ENCODE measurements at places on chromosomes 1 and 21.
A peak's percentile ranks its signal among the peaks of the same experiment; 100 is the strongest.

- DNase-seq: no peak
Observed at GRCh38 chr1:207404849-207405525, 49.1 kb upstream of the CR2 start.

DNA sequence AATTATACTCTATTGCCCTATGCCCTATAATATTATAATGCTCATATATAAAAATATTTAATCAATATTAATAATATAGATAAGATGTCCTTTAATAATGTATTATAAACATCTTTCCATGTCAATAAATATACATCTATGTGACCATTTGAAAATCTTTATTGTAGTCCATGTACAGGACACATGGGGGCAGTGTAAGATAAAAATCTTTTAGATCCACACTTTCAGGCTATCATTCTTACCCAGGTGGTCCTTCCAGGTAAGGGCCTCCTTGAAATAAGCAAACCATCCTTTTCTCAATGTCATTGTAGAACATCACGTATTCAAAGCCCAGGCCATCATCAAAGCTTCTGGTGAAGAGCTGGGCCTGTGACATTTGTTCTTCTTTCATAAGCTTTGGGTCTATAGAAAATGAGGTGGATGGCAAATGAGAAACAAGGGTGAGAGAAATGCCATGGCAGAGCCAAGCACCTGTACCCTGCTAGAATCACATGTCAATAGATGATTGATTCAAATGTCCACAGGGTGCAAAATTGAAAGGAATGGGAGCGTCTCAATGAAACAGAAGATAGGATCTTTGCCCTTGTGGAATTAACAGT is 20.2 kb downstream of the THEM4 start:
- DNase-seq: no peak

DNA sequence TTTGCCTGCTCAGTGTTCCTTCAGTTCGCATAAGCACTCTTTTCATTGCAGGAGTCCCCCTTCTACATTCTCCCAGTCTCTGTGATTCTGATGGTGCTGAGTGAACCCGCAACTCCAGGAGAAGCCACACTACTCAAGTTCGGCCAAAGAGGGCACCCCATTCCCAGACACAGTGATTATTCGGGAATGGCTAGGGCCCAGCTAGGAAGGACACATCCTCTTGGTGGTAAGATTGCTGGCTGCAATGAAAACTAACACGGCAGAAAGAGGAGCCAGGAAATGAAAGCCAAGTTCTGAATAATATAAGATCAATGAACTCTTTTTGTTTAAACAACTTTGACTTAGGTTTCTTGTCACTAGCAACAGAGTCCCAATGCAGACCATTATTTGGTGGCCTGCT is 14.9 kb downstream of the CREG1 start:
- DNase-seq: no peak

GRCh38 chr1:19453741-19454201 is 31.6 kb downstream of the CAPZB start:
- no peak for DNase-seq

GRCh38 chr1:244337839-244338238 is 113.9 kb downstream of the ADSS2 start:
- no peak for DNase-seq

DNA sequence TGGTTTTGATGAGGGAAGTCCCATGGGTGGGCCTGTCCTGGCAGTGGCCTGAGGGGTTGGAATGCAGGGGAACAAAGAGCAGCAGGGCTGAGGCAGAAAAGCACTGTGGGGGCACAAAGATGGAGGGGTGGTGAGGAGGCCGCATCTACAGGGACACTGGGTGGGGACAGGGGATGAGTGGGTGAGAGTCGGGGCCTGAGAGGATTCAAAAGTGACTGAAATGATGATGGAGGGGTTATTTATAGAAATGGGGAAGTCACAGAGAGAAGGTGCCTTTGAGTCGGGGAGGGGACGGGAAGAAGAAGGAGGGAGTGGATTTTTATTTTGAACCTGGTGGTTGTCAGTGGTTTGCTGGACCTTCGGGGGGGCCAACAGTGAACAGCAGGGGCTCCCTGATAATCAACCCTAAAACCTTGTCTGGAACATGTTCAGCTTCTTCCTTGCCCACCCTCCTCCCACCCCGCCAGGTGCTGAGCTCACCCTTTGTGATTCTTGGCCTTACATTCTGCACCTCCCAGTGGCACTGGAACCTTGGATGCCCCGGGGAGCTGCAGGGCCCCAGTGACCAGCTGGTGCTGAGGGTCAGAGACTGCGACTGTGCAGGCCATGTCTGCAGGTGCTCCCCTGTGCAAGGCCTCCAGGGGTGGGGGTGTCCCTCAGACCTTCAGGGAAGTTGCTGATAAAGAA is 42.9 kb downstream of the IER5 start:
- DNase-seq: no peak

GRCh38 chr1:85865213-85865612 is 157.0 kb upstream of the ZNHIT6 start:
- no peak for DNase-seq

GRCh38 chr1:65393928-65394327 is 26.5 kb upstream of the LEPR start:
- no peak for DNase-seq

GRCh38 chr1:69998847-69999246 is 206.5 kb downstream of the LRRC40 start:
- DNase-seq: no peak

DNA sequence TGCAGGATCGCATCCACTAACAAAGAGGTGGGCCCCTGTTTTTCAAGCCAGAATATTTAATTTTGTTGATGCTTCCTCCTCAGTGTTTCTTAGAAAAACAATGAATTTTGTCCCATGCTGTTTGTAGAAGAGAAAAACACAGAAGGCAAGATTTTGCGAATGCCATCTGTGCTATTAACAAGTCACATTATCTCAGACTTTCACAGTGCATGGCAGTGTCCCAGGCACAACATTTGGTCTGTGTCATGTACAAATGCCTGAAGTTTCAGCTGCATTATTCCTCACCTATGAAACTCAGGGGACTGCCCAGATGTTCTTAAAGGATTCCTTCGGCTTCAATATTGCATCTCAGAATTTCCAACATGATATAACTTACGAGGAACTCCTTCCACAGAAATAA is 99.6 kb upstream of the ZC3H11B start:
- DNase-seq: no peak

GRCh38 chr1:108646265-108646647 is 14.6 kb downstream of the HENMT1 start:
- DNase-seq: no peak

DNA sequence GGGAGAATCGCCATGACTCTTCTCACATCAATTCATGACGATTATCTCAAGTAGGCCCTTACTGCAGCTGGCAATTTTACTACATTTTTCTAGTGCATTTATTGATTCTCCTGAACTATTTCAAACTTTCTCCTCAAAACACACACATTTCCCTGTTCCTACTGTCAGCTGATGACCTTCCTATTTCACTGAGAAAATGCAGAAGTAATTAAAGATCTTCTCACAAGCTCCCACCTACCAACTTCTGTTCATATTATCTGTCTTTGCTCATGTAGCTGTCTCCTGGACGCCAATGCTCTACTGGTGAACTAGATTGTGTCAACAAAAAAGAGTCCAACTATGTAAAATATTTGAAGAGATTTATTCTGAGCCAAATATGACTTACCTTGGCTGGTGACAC is 36.4 kb upstream of the FASLG start:
- no peak for DNase-seq

GRCh38 chr1:177645491-177646190 is 324.2 kb downstream of the SEC16B start:
- no peak for DNase-seq

DNA sequence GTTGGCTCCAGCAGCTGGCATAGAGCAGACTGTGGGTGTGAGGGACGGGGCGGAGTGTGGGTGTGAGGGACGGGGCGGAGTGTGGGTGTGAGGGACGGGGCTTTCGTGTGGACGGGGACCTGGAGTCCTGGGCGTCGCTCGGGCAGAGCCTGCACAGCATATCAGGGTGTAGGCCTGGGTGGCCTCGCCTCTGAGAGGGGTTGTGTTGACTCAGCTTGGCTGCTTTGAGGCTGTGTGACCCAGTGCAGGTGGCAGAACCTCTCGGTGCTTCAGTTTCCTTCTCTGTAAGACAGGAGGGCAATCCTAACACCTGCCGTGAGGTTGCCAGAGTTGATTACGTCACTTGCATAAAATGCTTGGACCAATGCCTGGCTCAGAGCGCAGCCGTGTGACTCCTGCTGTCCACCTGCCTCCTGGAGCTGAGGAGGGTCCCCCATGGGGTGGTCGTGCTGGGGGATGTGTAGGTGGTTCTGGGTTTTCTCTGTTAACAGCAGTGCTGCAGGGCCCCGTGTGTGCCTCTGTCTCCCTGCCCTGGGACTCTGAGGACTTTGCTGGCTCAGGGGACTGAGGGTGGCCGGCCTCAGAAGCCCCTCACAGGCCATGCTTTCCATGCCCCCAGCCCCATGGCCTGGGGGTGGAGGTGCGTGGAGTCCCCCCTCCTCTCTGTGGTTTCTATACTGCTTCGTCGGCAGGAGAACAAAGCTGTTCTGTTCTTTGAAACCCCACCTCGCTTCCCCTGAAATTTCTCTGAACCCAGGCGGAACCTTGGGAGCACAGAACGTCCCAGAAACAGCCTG is 15.4 kb downstream of the PDXK start:
- no peak for DNase-seq

- DNase-seq: peak; percentile 28
Observed at GRCh38 chr1:224205438-224205840, 22.4 kb downstream of the DEGS1 start.

DNA sequence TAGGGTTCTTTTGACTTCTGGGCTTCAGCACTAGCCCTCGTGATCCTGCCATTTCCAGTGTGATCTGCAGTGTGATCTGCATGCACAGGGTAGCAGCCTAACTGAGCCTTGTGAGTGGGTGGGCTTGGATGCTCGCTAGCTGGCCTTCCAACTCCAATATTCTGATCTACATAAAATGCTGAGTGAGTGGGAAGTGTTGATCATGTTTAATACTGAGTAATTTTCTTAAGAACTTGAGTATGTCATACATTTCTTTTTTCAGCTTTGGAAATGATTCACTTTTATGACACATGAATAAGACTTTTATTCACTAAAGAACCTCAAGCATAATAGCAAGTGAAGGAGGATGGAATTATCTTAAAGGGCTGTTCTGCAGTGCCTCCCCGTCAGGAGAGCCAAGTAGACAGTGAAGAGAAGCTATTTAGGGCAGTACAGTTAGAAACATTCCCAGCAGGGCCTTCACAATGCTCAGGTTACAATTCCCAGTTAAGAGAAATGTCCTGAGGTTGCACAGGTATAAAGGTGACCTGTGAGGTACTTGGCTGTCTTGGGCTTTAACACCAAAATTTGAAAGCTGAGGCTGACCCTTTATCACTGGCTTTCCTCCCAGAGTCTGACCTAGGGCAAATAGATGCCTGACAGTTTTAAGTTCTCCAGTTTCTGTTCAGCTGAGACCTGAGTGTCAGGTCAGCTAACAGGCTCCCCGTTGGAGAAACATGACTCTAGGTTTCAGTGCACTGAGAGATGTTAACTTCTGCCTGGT is 29.1 kb upstream of the LRRC8C start:
- peak; percentile 54 for DNase-seq

GRCh38 chr1:43509007-43509739 is 21.5 kb upstream of the PTPRF start:
- no peak for DNase-seq

DNA sequence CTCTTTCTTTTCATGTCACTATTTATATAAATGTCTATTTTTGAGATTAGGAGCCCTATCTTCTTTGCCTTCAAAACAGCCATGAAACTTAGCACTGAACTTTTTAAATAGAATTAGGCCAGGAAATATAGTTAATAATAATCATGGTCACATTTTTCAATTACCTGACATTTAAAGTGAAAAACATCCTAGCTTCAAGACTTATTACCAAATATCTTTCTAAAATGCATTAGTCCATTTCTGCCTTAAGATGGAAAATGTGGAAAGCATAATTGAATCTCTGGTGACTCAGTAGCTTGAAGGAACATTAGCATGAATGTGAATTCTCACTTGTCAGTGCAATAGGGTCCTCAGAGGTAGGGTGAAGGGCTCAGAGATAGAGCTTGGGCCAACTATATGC is 18.7 kb upstream of the RGS4 start:
- no peak for DNase-seq

GRCh38 chr1:156407344-156407743 is 38.3 kb downstream of the RHBG start:
- no peak for DNase-seq

GRCh38 chr1:93694039-93694438 is 12.4 kb upstream of the BCAR3 start:
- no peak for DNase-seq

GRCh38 chr1:245197911-245198379 is 43.2 kb downstream of the KIF26B start:
- DNase-seq: no peak

DNA sequence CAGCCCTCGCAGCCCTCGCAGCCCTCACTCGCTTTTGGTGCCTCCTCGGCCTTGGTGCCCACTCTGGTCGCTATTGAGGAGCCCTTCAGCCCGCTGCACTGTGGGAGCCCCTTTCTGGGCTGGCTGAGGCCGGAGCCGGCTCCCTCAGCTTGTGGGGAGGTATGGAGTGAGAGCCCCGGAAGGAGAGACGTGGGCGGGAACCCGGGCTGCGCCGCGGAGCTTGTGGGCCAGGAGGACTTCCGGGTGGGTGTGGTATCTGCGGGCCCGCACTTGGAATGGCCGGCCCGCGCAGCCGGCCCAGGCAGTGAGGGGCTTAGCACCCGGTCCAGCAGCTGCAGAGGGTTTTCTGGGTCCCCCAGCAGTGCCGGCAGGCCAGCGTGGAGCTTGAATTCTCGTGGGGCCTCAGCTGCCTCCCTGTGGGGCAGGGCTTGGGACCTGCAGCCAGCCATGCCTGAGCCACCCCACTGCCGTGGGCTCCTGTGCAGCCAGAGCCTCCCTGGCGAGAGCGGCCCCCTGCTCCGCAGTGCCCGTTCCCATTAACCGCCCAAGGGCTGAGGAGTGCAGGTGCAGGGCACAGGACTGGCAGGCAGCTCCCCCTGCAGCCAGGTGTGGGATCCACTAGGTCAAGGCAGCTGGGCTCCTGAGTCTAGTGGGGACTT is 9.9 kb upstream of the CFHR2 start:
- no peak for DNase-seq

GRCh38 chr1:81974222-81974841 is 173.6 kb downstream of the ADGRL2 start:
- DNase-seq: no peak

DNA sequence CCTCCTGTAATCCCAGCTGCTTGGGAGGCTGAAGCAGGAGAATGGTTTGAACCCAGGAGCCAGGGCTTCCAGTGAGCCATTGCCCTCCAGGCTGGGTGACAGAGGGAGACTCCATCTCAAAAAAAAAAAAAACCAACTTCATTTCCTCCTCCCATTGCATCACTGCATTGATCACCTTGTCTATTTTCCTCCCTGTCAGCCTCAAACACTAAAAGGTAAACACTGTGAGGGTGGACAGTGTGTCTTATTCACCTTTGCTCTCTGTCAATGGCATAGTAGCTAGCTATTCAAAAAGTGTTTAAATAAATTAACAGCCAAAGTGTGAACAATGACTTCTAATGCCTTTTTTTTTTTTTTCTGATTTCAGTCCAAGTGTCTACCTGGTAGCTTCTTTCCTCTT is 13.4 kb upstream of the DESI2 start:
- DNase-seq: no peak
